Kasumi-1 (cell line): ENCODE measurements at places on chromosomes 3 and 15.

GRCh38 chr15:91548549-91548948, 305.0 kb upstream of the SLCO3A1 start:
- no peak for DNase-seq

GRCh38 chr15:77420610-77421369, at the start of gene HMG20A:
Gene HMG20A, plus strand, starts transcription at chr15:77420888. Its CDS starts 37,520 bp downstream, at chr15:77458408.
- peak; percentile 84 for DNase-seq

- DNase-seq, result peak; percentile 49
Measured at GRCh38 chr15:100602823-100603393, 519 bp downstream of the ASB7 start.

- DNase-seq, result no peak
Measured at GRCh38 chr3:88509582-88509981, 359.8 kb downstream of the C3orf38 start.

DNA sequence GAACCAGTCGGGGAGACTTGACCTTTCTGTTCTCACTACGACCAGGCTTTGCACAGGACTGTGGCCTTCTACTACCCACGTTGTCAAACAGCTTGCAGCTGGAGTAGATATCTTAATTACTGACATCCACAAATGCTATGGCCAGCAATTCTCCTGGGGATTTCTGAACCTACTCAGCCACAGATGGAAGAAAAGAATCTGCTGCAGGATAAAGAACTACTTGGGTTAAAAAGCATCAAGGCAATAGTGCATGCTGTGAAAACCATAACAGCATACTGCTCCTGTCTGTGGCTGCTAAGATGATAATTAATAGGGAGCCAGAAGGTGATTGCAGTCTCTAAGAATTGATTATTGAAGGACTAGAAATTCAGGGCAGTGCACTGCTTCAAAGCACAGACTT, 859.2 kb upstream of the SEMA6D start:
- DNase-seq, result no peak

- DNase-seq, result no peak
Measured at GRCh38 chr3:194397757-194398312, 1.2 kb downstream of the GP5 start.

- no peak for DNase-seq
Measured at GRCh38 chr3:46662771-46663551, 30.5 kb downstream of the ALS2CL start.

DNA sequence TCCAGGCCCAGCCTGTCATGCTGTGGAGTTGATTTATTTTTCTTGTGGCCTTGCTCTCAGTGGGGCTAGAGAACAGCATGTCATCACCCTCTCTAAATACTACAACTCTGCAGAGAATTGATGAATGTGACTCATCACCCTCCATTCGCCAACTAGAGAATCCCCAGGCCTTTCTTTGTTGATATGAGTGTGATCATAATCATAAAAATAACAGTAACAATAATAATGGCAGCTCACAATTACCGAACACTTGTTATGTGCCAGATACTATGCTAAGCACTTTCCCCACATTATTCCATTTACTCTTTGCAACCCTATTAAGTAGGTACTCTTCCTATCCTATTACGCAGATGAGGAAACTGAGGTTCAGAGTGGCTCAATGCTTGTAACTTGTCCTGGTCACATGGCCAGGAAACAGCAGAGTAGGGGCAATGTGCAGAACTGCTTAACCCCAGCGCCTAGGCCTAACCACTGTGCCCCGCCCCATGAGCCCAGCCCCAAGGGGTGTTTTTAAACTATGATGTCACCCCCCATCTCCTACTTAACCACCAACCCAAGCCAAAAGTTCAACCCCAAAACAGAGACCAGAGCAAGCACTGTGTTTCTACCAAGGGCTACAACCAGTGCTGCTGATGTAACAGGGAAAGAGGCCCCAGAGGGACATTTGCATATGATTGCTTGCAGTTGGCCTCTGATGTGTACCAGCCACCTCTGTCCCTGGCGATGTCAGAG, 104.5 kb downstream of the ADCY5 start:
- no peak for DNase-seq

- no peak for DNase-seq
Measured at GRCh38 chr15:67100801-67101581, 35.6 kb downstream of the SMAD3 start.

DNA sequence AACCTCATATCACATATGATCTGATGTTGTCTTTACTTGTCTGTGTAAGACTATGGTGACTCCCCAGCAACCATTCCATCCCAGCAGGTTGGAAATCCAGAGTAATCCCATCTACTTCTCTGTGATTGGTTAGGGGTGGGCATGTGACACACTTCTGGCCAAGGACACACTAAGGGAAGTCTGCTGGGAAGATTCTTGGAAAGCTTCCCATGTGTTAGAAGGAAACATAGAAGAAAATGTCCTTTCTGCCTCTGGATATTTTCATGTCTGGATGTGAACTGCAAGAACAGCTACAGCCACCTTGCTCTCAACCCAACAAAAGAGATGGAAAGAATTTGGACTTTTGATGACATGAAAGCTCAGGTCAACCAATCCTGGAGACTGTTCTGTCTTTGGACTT, 2.6 kb upstream of the UBE2Q2 start:
- no peak for DNase-seq

DNA sequence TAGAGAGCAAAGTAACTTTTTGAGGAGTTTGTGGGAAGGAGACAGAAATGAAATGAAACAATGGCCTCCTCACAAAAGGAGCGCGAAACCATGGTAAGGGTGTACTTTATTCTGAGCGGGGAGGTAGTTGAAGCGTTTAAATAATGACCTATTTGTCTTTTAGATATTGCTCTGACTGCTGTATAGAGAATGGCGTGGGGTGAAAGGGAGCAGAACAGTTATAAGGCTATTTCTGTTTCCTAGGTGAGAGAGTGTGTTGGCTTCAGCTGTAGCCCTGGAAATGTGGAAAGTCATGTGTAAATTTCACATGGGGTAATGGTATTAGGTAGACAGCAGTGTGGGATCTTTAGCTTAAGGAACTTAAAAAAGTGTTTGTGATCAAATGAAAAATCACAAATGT, 54.9 kb downstream of the CNTN4 start:
- DNase-seq, result no peak

DNA sequence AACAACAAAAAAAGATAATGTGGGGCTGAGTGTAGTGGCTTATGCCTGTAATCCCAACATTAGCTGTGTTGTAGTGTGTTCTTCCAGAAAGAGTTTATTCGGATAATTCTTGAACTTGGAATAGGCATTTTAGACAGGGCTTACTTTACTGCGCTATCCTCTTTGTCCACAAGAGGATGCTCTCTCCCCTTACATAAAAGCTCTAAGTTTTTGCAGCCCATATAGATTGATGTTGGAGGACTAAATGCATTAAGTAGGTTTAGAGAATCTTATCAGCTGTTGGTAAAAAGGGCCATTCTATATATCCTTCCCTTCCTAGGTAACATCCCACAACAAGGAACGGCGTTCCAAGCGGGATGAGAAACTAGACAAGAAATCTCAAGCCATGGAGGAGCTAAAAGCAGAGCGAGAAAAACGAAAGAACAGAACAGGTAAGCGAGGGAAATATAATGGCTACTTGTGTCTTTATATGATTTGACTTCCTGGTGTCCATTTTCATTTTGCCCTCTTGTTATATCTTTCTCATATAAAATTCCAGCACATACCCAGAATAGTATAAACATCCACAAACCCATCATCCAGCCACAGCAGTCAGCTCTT, 27.8 kb upstream of the ITPKA start:
- DNase-seq, result peak; percentile 49
